ENCODE measurements at places on chromosomes 11 and 22.
A peak's percentile ranks its signal among the peaks of the same experiment; 100 is the strongest.

DNA sequence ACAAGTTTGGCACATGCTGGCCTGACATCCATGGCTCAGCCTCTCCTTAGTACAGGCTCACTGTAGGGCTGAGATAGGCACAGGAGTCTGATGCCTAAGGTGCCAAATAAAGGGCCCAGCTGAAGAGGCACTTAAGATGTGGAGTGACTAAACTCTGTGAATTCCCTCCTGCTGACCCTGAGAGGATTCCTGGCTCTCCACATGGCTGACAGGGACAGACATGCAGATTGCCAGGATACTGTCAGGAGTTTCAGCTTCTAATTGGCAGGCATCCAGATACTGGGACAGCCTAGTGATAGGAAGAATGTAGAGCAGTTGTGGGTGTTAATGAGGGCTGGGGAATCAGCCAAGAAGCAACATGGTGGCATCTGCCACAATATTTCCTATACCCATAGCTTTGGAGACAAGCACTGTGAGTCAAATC is 558.7 kb downstream of the INSC start:
- no peak for DNase-seq

- DNase-seq, result no peak
Observed at GRCh38 chr11:73461964-73462363, 85.8 kb downstream of the RELT start.

DNA sequence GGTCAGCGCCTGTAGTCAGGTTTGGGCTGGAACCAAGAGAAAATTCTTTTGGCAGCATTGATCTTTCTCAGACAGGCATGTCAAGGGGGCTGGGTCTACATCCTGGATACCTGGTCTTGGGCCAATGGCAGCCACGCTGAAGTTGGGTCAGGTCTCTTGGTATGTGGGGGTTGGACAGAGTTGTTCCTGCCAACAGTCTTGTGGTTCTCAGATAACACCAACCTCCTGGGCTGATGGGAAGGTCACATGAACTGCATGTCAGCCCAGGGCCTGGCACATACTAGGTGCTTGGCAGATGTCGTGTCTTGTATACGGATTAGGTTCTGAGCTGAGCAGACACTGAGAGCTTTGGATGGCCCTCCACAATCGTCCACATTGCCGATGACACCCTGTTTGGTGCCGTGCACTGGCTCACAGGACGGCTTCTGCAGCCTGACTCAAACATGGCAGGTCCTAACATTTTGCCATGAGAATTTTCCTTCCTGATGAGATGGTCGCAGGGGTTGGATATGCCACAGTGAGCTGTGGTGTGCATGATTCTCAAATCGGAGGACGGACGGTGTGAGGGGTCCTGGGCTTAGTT is 42.0 kb downstream of the FBLN1 start:
- DNase-seq, result no peak

GRCh38 chr11:2196970-2197770 is 25.6 kb upstream of the TH start:
- DNase-seq, result peak; percentile 74

DNA sequence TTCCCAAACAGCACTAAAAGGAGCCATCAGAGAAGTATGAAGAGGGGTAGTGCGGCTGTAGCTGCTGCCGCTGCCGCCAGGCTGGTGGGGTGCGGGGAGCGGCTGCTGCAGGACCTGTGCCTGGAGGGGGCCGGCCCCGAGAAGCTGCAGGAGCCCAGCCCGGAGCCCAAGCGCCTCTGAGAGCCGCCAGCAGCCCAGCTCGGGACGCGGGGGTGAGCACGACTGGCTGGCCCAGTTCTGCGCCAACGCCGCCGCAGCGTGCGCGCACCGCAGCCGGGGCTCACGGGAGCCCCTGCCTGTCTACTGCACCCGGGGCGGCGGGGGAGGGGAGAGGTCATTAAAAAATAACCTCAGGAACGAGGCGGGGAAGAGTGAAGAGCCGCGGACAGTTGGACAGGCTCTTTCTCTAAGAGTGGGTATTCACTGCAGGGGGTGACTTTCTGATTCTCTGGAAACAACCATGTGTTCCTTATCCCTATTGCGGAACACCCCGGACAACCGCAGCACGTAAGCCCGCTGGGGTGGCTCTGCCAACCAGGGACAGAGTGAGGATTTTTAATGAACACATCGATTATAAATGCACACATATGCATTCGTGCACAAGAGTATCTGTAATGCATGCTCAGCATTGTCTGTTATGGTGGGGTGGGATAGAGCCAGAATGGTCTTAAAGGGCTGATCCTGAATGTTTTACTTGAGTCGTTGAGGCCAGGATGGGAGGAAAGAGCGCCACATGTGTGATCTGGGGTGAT is 453 bp downstream of the GAS2 start:
- peak; percentile 31 for DNase-seq

DNA sequence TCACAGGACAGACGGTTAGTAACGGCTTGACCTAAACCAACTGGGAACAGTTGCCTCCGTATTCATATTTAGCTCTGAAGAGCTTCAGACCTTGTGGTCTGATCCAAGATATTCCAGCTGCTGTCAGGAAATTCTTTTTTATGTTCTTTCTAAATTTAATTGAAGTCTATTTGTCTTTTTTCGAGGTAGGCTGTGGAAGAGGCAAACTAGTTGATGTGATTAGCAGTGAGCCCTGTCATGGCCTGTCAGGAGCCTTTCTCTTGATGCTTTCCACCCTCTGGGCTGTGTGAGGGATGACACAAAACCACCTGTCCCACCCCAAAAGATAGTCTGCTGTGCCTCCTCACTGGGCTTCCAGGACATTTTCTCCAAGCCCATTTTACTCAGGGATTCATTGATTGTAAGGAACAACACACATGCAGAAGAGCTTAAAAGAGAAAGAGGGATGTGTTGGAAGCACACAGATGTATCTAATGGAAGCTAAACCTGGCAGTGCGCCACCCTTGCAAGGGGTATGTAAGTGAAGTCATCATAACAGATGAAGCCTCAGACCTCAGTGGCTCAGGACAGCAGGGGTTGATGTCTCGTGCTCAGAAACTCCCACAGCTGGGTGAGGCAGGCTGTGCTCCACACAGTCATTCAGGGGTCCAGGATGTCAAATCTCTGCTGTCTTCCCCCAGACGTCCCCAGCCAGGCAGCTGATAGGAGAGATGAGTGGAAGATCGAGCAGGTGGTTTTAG is 170.0 kb downstream of the NCAM1 start:
- DNase-seq, result no peak

- no peak for DNase-seq
Observed at GRCh38 chr11:35247863-35248262, 108.9 kb downstream of the CD44 start.

GRCh38 chr11:62850911-62851806 is 11.8 kb upstream of the WDR74 start:
- DNase-seq, result no peak

DNA sequence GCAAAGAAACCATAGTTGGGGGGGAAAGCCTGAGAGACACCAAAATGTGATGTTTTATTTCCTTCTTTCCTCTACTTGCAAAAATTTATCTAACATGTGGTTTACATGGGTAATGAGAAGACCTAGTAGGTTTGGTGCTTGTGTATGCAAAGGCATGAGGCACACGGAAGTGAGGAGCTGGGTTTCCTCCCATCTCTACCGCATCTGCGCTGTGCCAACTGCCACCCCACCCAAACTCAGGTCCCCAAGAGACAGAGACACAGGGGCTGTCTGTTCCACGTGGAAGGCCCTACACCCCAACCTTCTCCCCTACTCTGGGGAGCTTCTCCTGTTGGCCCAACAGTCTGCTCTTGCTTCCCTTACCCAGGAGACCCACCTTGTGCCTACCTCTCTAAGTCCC is 4.8 kb downstream of the RTL6 start:
- DNase-seq, result no peak

- DNase-seq, result no peak
Observed at GRCh38 chr11:12280838-12281565, 96.4 kb upstream of the PARVA start.

GRCh38 chr11:34243600-34244464 is 114.0 kb downstream of the ABTB2 start:
- DNase-seq, result no peak

- no peak for DNase-seq
Observed at GRCh38 chr11:105673089-105673488, 63.2 kb downstream of the GRIA4 start.

DNA sequence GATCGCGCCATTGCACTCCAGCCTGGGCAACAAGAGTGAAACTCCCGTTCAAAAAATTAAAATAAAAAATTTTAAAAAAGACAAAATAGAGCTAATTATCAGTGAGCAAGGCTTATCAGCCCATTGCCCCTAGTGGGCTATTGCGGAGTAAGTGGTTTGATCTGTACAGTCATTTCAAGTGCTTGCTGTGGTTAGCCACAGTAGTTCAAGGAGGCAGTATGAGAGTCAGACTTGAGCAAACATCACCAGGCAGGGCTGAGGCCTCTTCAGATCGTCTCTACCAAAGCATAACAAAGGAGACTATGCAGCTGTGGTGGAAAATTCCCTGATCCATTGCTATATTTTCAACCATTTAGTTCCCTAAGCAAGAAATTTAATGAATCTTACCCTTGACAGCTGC is 4.3 kb upstream of the SBF2 start:
- DNase-seq, result peak; percentile 37
